Activated T-cell treated with anti-CD3 and anti-CD28 coated beads, Interleukin-2, amount 50 U/mL, for 1 hour (primary cell): ENCODE measurements at places on chromosomes 6 and 20.

DNA sequence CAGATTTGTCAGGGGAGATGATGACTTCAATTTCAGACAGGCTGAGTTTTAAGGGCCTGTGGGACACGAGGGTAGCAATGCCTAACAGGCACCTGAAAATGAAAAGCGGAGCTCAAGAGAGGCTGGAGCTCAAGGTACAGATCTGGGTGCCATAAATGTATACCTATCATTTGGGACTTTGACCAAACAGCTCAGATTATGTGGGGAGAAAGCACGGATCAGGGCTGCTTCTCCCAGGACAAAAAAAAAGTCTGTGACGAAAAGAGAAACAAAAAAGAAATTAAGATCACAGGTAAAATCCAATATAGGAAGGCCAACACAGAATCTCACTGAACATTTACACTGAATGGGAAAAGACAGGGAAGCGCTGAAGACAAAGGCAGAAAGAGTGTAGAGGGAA, 1.9 kb downstream of the PRELID3B start:
- DNase-seq, result no peak

GRCh38 chr20:47927385-47927851, 142.1 kb upstream of the SULF2 start:
- DNase-seq, result no peak

GRCh38 chr20:37744347-37744746, 50.5 kb downstream of the CTNNBL1 start:
- DNase-seq, result no peak

- no peak for DNase-seq
Observed at GRCh38 chr6:155181498-155181897, 82.3 kb upstream of the CLDN20 start.

GRCh38 chr6:152004036-152004566, 196.6 kb downstream of the ESR1 start:
- DNase-seq, result no peak

GRCh38 chr6:63806573-63806913, 170.9 kb downstream of the PHF3 start:
- DNase-seq, result no peak

- no peak for DNase-seq
Observed at GRCh38 chr6:72972579-72972978, 252.7 kb downstream of the KHDC1L start.

GRCh38 chr6:26273673-26274588, 91.1 kb upstream of the BTN3A2 start:
- DNase-seq, result no peak

DNA sequence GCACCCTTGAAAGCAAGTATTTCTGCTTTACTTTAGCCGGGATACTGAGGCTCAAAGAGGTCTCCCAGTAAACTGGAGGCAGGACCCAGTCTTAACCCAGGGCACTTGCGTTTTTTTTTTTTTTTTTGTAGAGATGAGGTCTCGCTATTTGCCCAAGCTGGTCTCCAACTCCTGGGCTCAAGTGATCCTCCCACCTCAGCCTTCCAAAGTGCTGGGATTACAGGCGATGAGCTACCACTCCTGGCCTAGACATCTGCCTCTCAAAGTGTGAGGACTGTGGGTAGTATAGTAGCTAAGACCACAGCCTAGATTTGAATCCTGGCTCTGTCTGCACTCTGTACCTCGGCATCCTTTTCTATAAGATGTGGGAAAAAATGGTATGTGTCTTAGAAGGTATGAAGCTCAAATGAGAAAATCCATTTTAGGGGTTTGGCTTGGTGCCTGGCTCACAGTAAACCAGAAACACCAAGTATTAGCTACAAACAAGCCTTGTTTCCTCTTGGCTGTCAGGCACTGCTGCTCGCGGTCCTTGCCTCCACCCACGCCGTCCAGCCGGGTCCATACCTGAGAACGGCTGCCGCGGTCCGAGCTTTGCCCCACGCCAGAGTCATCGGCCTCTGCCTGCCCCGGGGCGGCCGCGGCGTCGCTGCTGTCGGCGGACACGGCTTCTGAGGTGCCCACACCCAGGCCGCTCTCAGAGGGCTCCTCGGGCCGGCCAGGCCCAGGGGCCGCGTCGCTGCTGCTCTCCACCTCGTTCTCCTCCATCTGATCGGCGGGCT, 1.2 kb downstream of the ZNF335 start:
- no peak for DNase-seq
